ENCODE measurements at places on chromosomes 1 and 21.
A peak's percentile ranks its signal among the peaks of the same experiment; 100 is the strongest.

- DNase-seq = no peak
These were observed 49.9 kb downstream of the MAN1C1 start for GRCh38 chr1:25666460-25666859.

- no peak for DNase-seq
These were observed 576.5 kb upstream of the ADGRL2 start for GRCh38 chr1:81224222-81224621.

GRCh38 chr1:163399976-163400601 is 78.3 kb downstream of the NUF2 start:
- no peak for DNase-seq

DNA sequence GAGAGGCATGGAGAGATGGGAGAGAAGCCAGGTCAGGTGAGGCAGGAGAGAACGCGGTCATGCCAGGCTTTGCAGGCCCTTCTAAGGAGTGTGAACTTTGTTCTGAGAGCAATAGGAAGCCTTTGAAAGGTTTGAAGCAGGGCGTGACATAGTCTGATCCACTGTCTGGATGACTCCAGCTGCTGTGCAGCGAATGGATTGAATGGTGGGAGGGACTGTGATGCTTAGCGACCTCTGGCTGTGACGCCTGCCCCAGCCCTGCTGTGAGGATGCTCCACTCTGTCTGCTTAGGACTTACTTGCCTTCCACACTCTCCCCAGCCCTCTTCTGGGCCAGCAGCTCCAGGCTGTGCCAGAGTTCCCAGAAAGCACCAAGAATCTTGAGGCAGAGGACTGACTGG is 41.8 kb upstream of the POU3F1 start:
- DNase-seq = no peak

GRCh38 chr1:24070821-24071393 is 41.0 kb downstream of the MYOM3 start:
- DNase-seq = peak; percentile 88

GRCh38 chr1:18010408-18010807 is 97.2 kb upstream of the IGSF21 start:
- no peak for DNase-seq

- DNase-seq = no peak
These were observed 301.4 kb upstream of the ADAMTS5 start for GRCh38 chr21:27268290-27268689.

- no peak for DNase-seq
These were observed 34.0 kb downstream of the MACF1 start for GRCh38 chr1:39238476-39238875.
